ENCODE measurements at places on chromosomes 1 and 21. TPM values are rescaled to one million over a fixed set of nuclear protein-coding genes. Genes with fewer than 3 reads are reported as not detected.

The LCE1E gene
- not detected for total RNA-seq

The HTR6 gene
- not detected for total RNA-seq

The SH2D5 gene
- total RNA-seq = not detected

The LRRC38 gene
- total RNA-seq = not detected

The HTR1D gene
- total RNA-seq = not detected

The MAP3K21 gene
- 18.8 TPM for total RNA-seq

The PEA15 gene
- total RNA-seq = 15.0 TPM

The MTARC2 gene
- total RNA-seq = 16.6 TPM

The PLD5 gene
- 0.14 TPM for total RNA-seq

The DCDC2B gene
- total RNA-seq = not detected

The MYOM3 gene
- total RNA-seq = 1.7 TPM

The CELSR2 gene
- 4.5 TPM for total RNA-seq

- no peak for DNase-seq
Observed at GRCh38 chr1:8090241-8090702, 64.2 kb upstream of the ERRFI1 start.

GRCh38 chr1:235943581-235944114 is 76.9 kb upstream of the LYST start:
- no peak for DNase-seq

GRCh38 chr1:37461698-37462436 is 12.5 kb upstream of the ZC3H12A start:
- DNase-seq = no peak

DNA sequence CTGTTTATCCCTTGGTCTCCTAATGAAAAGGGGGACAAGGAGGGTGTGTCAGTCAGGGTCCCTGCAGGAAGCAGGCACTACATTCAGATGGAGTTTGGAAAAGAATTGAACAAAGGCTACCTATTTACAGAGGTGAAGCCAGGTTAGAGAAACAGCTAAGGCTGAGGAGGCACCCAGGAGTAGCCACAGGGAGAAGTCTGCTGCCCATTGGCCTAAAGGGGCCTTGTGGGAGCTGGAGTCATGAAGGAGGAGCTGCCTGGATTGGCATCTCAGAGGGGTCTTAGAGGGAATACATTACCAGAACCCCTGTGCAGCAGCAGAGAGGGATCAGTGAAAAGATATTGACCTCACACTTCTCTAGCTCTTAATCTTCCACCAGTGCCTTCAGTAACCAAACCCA is 31.2 kb upstream of the USP24 start:
- DNase-seq = no peak

- DNase-seq = no peak
Observed at GRCh38 chr1:46008585-46008984, 123.8 kb downstream of the PIK3R3 start.

- DNase-seq = no peak
Observed at GRCh38 chr1:197269053-197269452, 1.0 kb downstream of the CRB1 start.

- no peak for DNase-seq
Observed at GRCh38 chr1:220516014-220516721, 11.8 kb upstream of the MARK1 start.

GRCh38 chr21:44940116-44940631 is 345 bp downstream of the SLX9 start:
- no peak for DNase-seq
